Fibroblast of upper back skin (primary cell): ENCODE measurements at places on chromosomes 6 and 20.

DNA sequence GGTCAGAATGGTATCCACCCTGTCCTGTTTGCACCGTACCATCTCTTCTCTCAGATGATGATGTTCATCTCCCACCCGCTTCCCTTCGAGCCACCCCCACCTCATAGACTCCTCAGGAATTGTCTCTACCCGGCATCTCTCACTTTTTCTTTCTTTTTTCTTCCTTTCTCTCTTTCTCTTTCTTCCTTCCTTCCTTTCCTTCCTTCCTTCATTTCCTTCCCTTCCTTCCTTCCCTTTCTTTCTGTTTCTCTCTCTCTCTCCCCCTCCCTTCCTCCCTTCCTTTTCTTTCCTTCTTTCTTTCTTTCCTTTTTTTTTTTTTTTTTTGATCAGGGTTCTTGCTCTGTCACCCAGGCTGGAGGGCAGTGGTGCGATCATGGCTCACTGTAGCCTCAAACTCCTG is 27.7 kb upstream of the PNPLA1 start:
- no peak for DNase-seq

DNA sequence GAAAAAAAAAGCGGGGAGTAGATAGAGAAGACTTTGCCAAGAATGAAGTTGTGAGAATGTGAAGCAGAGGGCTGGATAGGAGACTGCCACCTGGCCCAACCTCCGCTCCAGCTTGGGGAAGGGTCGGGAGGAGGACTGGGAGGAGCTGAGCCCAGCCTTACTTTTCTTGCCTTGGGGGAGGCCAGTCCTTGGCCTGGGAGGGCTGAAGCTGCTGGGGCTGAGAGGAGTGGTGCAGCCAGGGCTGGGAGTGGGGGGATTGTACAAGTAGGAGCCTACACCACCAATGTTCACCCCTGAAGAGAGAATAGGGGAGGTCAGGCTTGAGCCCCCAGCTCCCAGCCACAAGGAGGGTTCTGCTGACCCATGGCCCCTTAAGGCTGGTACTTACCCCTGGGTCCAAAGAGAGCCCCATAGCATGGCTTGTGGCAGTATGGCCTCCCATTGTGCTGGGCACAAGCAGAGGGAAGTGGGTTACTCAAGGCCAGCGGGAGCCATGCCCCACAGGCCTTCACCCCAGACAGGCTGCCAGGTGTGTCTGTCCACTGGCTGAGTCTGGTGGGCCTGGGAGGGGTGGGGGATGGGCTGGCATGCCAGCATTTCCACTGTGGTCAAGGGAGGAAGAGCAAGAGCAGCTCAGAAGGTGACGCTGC is 1.1 kb downstream of the CRIP3 start:
- no peak for DNase-seq

- DNase-seq, result peak; percentile 74
Observed at GRCh38 chr6:169503422-169504152, 198.2 kb downstream of the WDR27 start.

DNA sequence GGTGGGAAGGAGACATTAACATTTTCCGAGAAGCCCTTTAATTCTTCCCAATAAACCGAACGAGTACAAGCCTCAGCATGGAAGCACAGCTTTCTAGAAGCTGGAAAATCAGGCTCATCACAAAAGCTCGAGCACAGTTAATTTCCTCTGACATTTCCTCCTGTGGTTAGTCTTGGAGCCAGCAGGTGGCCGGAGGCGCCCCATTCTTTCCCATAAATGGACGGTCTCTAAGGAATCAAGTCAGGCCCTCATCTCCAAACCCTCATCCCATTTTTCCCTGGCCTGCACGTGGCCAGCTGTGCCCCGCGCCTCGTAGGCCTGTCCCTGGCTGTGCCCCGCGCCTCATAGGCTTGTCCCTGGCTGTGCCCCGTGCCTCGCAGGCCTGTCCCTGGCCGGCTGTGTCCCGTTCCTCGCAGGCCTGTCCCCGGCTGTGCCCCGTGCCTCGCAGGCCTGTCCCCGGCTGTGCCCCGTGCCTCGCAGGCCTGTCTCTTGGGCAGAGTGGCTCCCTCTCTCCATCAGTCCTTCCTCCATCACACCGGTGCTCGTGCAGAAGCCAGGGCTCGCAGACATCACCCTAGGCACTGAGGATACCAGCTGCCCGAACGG is 19.7 kb upstream of the NTSR1 start:
- DNase-seq, result no peak

GRCh38 chr6:155495011-155495768 is 39.6 kb upstream of the NOX3 start:
- DNase-seq, result peak; percentile 88
